ENCODE measurements at places on chromosomes 12 and 14.

DNA sequence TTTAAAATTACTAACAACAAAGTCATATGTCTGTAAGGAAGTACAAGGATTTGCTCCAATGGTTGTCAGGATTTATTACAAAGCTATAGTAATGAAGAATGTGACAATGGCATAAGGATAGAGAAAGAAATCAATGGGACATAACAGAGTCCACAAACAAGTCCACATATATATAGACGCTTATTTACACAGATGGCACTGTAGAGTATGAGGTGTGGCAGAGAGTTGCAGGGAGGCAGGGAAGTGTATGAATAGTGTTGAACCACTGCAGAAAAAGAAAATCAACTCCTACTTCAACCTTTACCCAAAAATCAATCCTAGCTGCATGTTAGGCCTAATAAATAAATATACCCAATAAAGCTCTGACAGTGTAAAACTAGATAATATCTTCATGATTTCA is 21.3 kb downstream of the SOS2 start:
- DNase-seq, result no peak

DNA sequence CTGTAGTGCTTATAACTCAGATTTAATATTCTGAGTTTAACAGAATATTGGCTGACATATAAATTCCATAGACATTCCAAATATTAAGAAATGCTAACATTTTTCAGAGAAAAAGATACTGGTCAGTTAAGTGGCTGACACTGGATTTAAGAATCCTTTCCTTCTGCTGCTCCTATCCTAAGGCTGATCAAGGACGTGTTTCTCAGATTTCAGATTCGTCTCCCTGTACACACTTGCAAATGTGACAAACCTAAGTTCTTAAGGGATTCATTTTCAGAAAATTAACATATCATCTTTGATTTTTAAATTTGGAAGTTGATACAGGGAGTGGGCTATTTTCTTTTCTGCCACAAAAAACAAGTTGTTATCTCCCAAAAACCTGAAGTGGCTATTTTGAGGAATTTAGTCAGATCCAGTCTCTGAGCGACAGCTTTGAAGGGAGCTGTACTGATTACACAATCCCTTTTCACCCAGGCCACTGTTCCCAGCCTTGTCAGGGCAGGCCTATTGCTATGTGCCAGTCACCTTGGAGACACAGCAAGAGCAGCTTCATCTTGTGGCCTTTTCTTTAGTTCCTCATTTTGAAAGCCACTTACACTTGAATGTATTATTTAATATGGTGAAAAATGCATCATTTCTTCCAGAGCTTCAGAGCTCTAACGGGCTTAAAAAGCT is 370.6 kb downstream of the KCNH5 start:
- no peak for DNase-seq

DNA sequence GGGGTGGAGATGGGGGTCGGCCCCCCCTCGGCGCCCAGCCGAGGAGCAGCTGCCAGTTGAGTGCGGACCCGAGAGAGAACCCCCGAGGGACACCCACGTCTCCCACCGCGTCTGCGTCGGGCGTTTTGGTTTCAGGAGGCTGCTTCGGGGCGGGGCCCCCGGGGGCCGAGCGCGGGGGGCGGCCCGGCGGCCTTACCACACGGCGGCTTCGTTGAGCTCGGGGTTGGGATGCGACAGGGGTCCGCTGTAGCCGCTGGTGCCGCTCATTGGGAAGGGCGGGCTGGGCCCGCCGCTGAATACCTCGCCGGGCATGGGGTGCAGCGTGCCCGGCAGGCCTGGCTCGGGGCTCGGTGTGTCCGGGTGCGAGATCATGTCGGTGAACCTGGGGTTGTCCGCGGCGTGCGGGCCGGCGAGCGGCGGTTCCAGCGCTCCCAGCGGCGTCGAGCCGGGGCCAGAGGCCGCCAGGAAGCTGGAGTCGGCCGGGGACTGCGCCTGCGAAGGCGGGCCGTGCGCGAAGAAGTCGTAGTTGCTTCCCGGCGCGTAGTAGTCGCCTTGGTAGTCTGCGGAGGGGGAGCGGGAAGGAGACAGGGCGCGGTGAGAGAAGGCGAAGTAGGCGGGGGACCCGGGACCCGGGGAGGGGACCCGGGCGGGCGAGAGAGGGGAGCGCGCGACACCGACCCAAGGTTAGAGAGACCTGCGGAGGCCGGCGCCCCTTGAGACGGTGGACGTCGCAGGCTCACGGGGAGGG is 8.5 kb downstream of the LHX5 start:
- no peak for DNase-seq

DNA sequence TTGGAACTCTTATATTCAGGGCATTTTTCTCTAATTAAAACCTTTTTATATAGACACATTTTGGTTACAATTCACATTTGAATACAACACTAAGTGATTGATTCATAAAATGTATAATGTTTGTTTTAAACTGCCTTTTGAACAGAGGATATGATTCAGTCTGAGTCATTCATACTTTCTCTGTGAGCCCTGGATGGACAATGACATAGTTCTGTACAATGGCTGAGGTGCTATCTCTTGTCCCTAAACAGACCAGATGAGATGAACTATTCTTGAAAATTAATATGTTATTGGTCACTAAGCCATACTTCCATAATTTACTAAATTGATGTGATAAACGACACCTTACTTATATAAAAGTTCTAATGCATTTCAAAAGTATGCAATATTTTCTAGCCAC is 199.7 kb upstream of the ATXN7L3B start:
- no peak for DNase-seq

GRCh38 chr12:130627175-130627574 is 88.9 kb downstream of the RIMBP2 start:
- no peak for DNase-seq

GRCh38 chr14:102822311-102822863 is 45.1 kb downstream of the TRAF3 start:
- no peak for DNase-seq

GRCh38 chr12:124623344-124624035 is 56.1 kb upstream of the NCOR2 start:
- DNase-seq, result no peak

- no peak for DNase-seq
These were observed 15.4 kb downstream of the DGLUCY start for GRCh38 chr14:91129261-91129660.

DNA sequence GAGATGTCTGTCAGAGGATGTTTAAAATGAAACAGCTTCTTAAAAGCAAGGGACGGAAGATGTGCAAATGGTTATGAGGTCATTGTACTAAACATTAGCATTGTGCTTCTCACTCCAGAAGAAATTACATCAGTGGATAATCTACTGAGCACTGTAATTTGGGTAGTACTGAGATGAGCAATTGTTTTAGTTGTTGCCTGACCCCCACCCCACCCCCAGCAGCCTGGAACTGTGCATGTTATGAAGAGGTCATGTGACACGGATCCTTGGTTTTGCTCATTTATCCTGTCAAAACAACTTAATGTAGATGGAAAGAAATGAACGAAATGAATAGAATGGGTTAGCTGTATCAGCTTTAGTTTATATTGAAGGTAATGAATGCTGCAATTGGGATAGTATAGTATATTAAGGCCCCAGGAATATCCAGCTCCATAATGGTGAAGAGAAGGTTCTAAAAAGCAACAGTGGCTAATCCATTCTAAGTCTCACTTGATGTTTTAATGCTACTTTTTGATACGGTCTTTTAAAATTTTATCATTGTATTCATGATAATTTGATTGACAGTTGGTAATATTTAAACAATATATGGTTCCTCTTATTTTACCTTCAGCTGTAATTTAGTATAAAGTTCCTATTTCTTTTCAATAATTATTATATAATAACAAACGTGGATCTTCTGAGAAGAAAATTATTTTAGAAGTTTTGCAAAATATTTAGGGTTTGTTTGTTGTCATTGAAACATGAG is 58.5 kb downstream of the WNK1 start:
- no peak for DNase-seq

DNA sequence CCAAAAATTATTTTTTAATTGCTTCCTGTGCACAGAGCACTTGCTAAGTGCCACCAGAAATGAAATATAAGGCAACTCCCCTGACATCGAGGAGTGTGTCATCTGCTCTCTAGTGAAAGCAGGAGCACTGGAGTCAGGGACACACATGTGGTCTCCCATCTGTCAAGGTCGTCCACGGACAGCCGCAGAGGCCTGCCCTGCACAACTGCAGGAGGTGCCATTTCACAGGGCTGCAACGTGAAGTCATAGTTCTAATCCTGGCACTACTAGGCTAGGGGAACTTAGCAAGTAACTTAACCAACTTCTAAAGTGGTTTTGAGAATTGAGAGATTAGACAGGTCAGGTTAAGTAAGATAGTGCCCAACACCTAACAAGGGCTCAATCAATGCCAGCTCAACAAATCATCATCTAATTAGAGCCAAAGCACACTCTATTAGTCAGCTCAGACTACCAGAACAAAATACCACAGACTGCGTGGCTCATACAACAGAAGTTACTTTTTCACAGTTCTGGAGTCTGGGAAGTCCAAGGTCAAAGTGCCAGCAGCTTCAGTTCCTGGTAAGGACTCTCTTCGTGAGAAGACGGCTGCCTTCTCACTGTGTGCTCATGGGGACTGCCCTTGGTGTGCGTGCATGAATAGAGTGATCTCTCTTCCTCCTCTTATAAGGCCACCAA is 30.7 kb downstream of the FOXN3 start:
- no peak for DNase-seq

DNA sequence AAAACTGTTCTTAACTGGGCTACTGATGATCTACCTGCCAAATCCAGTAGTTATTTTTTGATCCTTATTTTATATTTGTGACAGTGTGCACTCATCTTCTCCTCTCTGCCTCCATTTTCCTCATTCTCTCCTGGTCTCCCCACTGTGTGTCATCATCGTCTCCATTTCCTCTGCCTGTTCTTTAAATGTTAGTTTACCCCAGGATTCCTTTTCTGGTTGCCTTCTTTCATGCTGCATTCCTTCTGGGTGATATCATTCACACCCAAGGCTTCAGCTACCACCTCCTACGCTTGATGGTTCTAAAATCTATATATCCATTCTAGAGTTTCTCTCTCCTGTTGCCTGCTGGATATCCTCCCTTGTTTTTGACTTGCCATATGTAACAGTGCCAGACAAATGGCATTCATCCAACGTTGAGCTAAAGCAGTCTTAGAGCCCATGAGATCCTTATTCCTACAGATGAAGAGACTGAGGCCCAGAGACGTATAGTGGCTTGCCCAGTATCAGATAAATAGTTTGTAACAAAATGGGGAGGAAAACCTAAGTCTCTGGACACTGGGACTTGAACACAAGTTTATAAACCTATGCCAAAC is 109.5 kb downstream of the DIP2B start:
- no peak for DNase-seq

GRCh38 chr14:67926821-67927220 is 107.2 kb downstream of the RAD51B start:
- no peak for DNase-seq

GRCh38 chr12:30624009-30624408 is 71.7 kb downstream of the IPO8 start:
- DNase-seq, result no peak

GRCh38 chr14:99137001-99137700 is 134.8 kb downstream of the BCL11B start:
- DNase-seq, result no peak

DNA sequence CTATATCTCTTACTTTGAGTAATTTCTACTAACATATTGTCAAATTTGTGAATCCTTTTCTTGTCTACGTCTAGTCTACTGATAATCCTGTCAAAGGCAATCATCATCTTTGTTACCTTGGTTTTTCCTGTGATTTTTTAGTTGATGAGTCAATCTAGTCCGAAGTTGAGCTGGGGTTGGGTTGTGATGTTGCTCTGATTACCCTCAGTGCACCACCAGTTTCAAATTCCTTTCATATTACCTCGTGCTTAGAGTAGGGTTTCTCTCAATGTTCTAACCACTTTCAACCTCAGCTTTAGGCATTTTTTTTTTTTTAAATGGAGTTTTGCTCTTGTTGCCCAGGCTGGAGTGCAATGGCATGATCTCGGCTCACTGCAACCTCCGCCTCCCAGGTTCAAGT is 186.8 kb downstream of the BTG1 start:
- peak; percentile 81 for DNase-seq

GRCh38 chr12:120228041-120228290 is 27.1 kb upstream of the RPLP0 start:
- DNase-seq, result no peak

GRCh38 chr12:119208626-119209061 is 29.9 kb downstream of the HSPB8 start:
- no peak for DNase-seq

GRCh38 chr12:124301084-124301654 is 6.3 kb downstream of the RFLNA start:
- no peak for DNase-seq

DNA sequence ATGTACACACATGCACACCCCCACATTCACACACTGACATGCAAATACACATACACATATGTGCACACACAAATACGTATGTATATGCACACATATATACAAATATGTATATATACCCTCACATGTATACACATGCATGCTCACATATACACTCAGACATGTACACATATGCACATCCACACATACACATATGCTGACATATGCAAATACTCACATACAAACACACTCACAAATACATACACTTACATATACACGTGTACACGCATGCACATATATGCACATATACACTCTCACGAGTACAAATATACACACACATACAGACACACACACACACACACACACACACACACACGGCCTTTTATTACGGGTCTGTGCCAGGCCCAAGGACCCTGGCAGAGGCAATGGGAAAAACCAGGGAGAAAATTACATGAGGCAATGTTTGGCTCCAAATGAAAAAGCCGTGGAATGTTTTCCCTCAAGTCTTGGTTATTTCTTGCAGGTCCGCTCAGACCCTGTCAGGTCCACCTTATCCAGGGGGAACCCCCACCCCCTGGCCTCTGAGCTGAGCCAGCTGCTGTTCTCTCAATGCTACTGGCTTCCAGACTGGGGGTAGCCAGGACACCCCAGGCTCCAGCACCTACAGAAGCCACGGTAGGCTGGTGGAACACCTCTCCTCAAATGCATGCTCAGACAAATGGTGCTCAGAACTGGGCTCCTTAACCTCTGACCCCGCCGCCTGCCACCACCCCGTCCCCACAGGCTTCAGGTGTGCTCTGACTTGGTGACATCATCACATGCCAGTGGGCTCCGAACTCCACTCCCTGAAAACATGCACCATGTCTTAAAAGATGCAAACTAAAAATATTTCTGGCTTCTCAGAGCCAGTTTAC is 54.7 kb downstream of the BCL11B start:
- DNase-seq, result no peak

- no peak for DNase-seq
These were observed 96.2 kb downstream of the PTPRB start for GRCh38 chr12:70540996-70541395.

DNA sequence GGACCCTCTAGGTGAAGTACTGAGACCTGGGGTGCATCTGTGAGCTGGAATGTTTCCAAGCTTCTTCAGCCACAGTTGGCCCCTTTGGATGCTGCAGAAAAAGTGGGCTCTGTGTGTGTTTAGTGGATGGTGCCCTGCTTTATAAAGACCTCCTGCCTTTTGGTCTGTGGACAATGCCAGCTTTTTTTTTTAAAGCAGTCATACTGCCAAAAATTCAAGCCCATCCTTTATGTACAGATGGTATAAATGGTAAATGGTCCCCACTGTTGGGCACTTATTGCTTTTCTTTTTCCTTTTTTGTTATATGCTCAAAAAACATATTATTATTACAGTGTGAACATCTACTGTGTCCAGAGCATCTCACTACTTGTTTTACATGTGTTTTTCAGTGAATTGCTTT is 81.1 kb downstream of the SMOC1 start:
- no peak for DNase-seq

All from non-pigmented ciliary epithelial cell (primary cell).